ENCODE measurements at places on chromosomes 13 and 19.

- no peak for DNase-seq
Measured at GRCh38 chr19:51808333-51808986, 13.5 kb downstream of the FPR3 start.

- DNase-seq: peak; percentile 72
Measured at GRCh38 chr19:49570138-49570856, 10.1 kb downstream of the NOSIP start.

- no peak for DNase-seq
Measured at GRCh38 chr13:100773429-100773828, 98.8 kb upstream of the TMTC4 start.

GRCh38 chr19:54606230-54606629, 12.8 kb downstream of the LILRA1 start:
- DNase-seq: no peak

- DNase-seq: no peak
Measured at GRCh38 chr19:33698576-33699435, 77.1 kb downstream of the CHST8 start.

DNA sequence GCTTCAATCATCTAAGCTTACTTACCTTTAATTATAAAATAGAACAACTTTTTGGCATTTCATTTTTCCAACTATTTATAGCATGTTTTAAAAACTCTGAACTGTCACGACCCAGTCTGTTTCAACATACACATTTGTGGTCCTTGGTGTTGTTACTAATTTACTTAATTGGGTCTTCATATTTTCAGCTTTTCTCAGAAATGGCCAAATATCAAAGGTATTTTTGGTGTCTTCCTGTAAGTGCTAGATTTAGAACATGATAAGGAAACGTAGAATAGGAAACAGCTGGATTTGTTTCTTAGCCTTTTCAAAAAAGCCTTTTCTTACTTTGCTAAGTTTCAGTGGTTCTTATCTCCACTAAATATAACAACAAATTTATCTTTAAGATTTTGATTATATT, 11.4 kb downstream of the LPAR6 start:
- no peak for DNase-seq

- no peak for DNase-seq
Measured at GRCh38 chr13:110377826-110378201, 70.7 kb downstream of the COL4A2 start.

GRCh38 chr19:29568036-29569025, 37.8 kb upstream of the POP4 start:
- no peak for DNase-seq

- no peak for DNase-seq
Measured at GRCh38 chr19:37353968-37354367, 16.9 kb upstream of the ZNF527 start.
